NCI-H82 (cell line): ENCODE measurements at places on chromosomes 2 and 18.

DNA sequence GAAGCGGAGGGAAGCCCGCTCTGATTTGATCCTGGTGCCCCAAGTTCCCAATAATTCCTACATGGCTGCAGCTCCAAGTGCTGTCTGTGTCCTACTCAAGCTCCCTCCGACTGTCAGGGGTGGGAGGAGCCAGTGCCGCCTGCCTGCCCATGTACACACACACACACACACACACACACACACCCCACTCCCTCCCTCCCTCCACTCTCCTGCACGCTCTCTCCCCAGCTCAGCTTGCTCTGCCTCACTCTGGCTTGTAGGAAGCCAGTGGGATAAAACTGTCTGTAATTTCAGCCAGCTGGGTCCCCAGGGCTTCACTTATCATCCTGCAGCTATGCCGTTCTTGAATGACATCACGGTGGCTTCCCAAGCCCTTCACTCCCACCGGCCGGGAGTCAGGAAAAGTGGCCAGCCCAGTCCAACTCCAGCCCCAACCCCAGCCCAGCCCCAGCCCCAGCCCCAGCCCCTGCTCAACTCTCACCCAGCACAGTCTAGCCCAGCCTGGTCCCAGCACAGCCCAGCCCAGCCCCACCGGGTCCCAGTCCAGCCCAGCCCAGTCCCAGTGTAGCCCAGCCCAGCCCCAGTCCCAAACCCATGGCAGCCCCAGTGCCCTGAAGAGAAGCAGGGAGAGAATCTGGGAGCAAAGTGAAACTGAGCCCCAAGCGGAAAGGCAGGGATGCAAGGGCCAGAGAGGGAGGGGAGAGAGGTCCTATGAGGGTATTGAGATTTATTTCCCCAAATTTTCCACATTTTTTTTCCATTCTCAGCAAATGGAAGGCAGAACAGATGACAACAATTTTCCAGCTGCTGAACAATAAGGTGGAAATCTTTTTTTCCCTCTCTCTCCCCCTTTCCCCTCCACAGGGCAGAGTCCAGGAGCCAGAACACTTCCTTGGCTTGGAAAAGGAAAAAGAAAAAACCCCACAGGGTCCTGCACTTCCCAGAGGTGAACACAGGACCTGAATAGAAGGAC, 144.0 kb downstream of the TNS1 start:
- peak; percentile 55 for DNase-seq

DNA sequence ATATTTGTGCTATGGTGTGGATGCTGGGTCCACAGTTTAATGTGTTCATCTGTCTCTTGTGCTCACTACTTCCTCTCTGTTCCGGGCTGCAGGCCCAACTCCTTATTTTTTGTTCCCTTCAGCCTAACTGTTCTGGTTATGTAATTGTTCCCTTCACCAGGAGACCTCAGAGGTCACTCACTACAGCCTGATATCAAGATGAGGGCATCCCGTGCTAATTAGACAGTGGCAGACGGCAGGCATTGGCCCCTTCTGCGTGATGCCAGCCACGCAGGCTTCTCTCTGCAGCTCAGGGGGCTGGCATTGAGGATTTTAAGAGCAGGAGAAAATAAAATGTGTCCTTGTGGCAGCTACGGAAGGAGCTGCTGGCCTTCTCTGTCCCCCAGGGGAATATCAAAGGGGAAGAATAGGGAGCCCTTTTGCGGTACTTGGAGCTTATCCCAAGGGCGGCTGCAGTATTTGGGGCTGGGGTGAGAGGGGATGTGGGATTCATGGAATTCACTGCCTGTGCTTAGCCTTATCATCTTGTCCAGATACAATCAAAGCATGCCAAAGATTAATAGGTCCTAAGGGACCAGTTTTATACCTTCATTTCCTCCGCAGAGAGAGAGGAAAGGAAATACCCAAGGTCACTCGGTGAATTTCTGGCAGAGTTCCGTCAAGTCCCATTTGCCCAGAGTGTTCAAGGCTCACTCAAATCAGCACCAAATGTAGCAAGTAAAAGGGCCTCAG, 53.3 kb upstream of the TRIB2 start:
- DNase-seq = no peak

DNA sequence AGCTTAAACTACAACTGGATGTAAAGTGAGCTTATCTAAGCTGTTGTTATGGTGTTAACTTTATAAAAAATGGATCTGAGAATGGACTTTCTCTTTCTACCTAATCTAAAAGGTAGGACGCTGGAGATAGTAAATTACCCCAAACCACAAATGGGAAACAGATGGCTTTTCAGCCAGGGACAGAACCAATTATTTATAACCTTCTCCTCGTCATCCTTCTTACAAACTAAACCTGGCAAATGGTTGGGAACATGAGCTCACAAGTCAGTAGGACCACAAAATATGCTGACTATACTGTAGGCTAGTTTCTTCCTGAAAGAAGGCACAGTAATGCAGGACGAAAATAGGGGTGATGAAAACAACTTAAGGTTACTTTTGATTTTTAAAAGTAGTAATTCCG, 32.7 kb upstream of the ZDBF2 start:
- no peak for DNase-seq

DNA sequence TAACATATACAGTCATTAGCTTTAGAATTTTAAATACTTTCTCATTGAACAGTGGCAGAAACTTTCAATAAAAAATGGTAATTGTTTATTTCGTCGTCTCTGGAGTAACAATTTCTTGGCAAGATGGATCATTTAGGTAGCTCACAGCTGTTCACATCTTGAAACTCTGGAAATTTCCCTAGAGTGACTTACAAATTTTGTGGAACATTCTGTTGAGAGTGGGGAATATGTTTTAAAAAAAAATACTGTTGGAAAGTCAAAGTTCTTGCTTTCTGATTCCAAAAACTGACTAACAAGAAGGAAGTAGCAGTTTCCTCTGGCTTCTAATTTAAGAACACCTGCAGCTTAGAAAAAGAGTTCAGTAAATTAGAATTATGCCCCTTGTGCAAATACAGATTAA, 11.2 kb upstream of the CALCRL start:
- no peak for DNase-seq

DNA sequence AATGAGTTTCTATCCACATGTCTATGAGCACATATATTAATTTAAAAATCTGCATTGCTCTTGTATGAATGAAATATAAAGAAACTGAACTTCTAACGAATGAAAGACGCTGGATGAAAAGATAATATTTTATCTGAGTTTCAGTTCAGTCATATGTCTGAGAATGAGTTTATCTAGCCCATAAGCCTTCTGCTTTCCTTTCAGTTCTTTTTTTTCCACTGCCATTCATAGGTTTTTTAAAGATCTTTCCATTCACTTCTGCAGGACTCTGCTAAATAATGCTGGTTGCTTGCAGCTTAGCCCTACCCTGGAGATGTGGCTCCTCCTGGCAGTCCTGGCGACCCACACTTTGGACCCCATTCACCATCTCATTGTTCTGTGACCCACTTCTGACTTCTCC, 109.0 kb downstream of the BCL2 start:
- no peak for DNase-seq

DNA sequence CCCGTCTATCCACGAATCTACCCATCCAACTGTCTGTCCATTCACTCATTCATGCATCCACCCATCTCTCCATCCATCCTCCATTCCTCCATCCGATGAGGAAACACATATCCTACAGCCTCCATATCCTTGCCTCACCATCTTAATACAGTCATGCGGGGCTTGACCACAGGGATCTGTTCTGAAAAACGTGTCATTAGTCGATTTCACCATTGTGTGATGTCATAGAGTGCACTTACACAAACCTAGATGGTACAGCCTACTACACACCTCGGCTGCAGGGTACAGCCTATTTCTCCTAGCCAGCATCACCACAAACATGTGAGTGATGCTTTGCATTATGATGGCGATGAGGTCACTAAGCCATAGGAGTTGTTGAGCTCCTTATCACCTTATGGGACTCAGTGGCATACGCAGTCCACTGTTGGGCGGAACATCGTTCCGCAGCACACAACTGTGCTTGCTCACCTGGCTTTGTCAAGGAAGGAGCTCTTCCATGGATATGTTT, 1.9 kb upstream of the NT5DC4 start:
- no peak for DNase-seq

GRCh38 chr2:202096736-202097135, 23.7 kb downstream of the KIAA2012 start:
- peak; percentile 75 for DNase-seq

DNA sequence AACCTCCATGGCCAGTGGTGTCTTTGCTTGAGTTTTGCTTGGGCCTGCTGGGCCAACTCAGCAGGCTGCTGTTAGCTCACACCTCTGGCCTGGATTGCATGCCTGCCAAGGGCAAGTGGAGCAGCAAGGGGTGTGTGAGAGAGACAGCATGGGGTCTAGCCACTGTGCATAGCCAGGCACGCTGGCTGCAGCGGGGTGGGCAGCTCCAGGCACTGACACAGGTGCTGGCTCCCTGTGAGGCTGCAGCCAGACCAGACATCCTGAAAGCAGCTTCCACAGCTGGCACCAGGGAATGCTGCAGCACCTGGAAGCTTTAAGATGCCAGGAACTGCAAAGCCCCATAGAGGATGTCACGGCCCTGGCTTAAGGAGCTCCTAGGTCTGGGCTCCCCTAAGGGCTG, 376.4 kb upstream of the VWC2L start:
- no peak for DNase-seq

GRCh38 chr2:11169333-11169732, 14.1 kb downstream of the SLC66A3 start:
- DNase-seq = no peak

- no peak for DNase-seq
These were observed 27.3 kb upstream of the NTSR2 start for GRCh38 chr2:11697103-11697871.

DNA sequence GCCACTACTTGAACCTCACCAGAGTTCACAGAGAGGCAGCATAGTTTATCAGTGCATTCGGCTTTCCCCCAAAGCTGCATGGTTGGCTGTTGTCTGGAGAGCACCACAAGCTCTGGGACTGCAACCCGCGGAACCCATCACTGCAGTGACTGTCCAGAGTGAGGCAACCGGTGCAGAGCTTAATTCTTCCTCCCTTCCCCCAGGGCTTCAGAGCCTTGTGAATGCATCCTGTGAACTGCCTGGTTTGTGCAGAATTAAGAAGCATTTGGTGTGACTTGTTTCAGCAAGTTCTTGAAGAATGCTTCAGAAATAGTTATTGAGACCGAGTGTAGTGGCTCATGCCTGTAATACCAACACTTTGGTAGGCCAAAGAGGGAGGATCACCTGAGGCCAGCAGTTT, 99.2 kb upstream of the FOSL2 start:
- DNase-seq = no peak

GRCh38 chr2:134138115-134138514, 115.8 kb upstream of the MGAT5 start:
- DNase-seq = no peak

DNA sequence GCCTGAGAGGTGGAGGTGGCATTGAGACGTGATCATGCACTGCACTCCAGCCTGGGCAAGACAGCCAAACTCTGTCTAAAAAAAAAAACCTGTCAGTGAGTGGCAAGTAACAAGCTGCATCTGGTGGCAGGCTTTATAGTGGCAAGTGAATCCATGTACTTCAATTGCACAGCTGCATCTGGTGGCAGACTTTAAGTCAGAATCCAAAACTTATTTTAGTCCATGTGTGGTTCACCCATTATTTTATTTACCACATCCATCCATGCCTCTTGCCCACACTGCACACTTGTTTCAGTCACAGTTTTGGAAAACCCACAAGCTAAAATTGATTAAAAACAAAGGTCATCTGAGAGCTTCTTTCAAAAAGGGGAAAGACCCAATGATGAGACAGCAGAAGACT, 1636.4 kb upstream of the NXPH2 start:
- no peak for DNase-seq

- DNase-seq = no peak
These were observed 25.4 kb downstream of the NPAS2 start for GRCh38 chr2:100845141-100845991.

GRCh38 chr2:44997963-44998362, 11.3 kb downstream of the SIX2 start:
- DNase-seq = no peak

DNA sequence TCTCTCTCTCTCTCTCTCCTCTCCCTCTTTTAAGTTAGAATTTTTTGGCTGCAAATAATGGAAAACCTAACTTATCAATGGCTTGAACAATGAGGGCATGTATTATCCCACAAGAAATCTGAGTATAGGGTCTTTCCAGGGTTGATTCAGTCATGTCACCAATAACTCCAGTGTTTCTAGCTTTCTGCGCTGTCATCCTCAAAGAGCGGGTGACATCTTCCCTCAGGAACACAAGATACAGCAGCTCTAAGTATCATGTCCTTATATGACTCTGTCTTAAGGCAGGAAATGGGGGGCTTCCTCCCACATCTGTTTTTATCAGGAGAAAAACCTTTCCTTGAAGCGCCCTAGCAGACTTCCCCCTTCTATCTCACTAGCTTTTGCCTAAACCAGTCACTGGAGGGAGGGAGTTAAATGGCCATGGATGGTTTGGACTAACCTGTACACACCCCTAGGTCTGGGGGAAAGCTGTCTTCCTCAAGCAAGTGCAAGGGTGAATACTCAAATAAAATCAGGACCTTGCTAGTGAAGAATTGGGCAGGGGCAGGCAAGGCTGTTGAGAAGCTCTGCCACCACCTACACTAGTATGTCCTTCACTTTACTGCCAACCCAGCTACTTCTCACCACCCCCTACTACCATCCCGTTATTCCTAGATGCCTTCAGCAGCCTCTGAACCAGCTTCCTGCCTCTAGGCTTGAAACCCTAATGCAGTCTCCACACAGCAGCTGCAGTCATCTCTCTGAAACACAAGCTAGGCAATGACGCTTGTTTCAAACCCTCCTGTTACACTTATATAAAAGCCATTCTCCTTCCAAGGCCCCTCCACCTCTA, 7.5 kb upstream of the TUBA4A start:
- no peak for DNase-seq

GRCh38 chr18:36947820-36948348, 119.0 kb downstream of the KIAA1328 start:
- no peak for DNase-seq

- peak; percentile 53 for DNase-seq
These were observed 1.3 kb upstream of the ZNF516 start for GRCh38 chr18:76496194-76496890.

DNA sequence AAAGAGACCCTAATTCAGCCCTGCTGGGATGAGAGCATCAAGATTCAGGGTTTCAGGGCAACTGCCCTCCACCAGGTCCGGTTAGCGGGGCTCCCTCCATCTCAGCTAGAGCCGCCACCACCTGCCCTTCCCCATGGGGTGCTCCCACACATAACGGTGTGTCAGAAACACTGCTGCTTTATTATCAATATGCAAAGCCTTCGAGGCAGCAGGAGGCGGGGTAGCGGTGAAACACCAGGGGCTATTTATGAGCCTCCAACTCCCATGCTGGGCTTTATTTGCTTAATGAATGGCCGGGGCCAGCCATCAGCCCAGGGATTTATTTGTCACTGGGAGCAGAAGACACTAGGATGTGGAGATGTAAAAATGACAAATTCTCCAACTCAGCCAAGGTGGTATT, 109.8 kb downstream of the GALNT14 start:
- DNase-seq = no peak

GRCh38 chr2:98692090-98693054, 38.6 kb downstream of the MGAT4A start:
- DNase-seq = no peak

- DNase-seq = no peak
These were observed 119.5 kb upstream of the SALL3 start for GRCh38 chr18:78860117-78860516.
